Activated CD4-positive, alpha-beta T cell treated with anti-CD3 and anti-CD28 coated beads, Interleukin-2, amount 10 ng/mL, durations not matched to agents 24 days and 14 days (primary cell): ENCODE measurements at places on chromosomes 5 and 9. TPM values are rescaled to one million over a fixed set of nuclear protein-coding genes. Genes with fewer than 3 reads are reported as not detected.
A peak's percentile ranks its signal among the peaks of the same experiment; 100 is the strongest.

- peaks cover 4% of the 10 kb centered on the region for H3K27me3 ChIP-seq
- no peaks in the 10 kb centered on the region for H3K4me1 ChIP-seq
- H3K36me3 ChIP-seq, result no peaks in the 10 kb centered on the region
- peak; percentile 60 for DNase-seq
- H3K27ac ChIP-seq, result no peak overlapping the region
Observed at GRCh38 chr5:136062366-136063274, 33.8 kb downstream of the TGFBI start.

GRCh38 chr5:2166306-2166978 lies 283.7 kb upstream of the IRX4 start:
- no peak overlapping the region for H3K4me3 ChIP-seq
- H3K4me1 ChIP-seq, result no peaks in the 10 kb centered on the region
- H3K27me3 ChIP-seq, result no peaks in the 10 kb centered on the region
- H3K27ac ChIP-seq, result no peak overlapping the region

- no peaks in the 10 kb centered on the region for H3K27me3 ChIP-seq
- H3K4me3 ChIP-seq, result no peak overlapping the region
- no peak overlapping the region for H3K27ac ChIP-seq
- no peaks in the 10 kb centered on the region for H3K36me3 ChIP-seq
- peaks cover 1% of the 10 kb centered on the region for H3K4me1 ChIP-seq
- DNase-seq, result no peak
Observed at GRCh38 chr5:174384509-174384947, 339.0 kb downstream of the NSG2 start.

DNA sequence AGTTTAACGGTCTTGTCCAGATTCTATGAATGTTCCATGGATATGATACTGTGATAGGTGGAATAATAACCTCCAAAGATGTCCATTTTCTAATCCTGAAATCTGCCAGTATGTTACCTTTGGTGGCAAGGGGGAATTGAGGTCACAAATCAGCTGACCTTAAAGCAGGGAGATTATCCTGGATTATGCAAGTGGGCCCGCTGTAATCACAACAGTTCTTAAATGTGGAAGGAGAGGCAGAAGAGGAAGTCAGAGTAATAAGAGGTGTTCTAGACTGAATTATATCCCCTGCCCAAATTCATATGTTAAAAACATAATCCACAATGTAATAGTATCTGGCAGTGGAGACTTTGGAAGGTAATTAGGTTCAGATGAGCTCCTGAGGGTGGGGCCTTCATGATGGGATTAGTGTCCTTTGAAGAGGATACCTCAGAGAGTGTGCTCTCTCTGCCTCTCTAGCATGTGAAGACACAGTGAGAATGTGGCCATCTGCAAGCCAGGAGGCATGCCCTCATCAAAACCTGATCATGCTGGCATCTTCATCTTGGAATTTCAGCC lies 47.6 kb upstream of the ZFAND5 start:
- H3K36me3 ChIP-seq, result no peaks in the 10 kb centered on the region
- peak; percentile 32 for DNase-seq
- H3K27me3 ChIP-seq, result no peaks in the 10 kb centered on the region
- H3K27ac ChIP-seq, result no peak overlapping the region

DNA sequence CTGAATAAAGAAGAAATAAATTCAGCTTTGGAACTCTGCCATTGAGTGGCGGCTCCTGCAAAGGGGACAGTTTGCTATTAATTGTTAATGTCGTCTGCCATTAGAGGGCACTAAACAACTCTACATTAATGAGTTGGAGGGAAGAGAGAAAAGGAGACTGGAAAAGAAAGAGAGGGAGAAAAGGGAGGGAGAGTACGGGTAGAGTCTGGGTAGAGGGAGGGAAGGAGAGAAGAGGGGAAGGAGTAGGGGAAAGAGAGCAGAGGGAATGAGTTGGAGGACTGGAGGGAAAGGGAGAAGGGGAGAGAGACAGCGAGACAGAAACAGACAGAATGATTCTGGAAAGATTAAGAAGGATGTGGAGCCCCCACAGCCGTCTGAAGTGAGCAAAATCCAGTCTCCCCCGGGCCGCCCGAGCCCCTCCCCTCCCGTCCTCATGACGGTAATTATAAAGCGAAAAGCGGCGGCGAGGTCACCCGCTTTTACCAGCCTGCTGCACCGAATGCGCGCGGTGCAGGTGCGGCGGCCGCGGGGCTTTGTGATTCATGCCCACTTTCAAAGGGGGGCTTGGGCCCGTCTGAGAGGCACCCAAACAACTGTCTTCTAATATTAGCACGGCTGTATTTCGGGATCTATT lies 1.9 kb upstream of the FST start:
- H3K36me3 ChIP-seq, result no peaks in the 10 kb centered on the region
- no peak overlapping the region for H3K27ac ChIP-seq
- peaks cover 30% of the 10 kb centered on the region for H3K4me1 ChIP-seq
- DNase-seq, result peak; percentile 68

DNA sequence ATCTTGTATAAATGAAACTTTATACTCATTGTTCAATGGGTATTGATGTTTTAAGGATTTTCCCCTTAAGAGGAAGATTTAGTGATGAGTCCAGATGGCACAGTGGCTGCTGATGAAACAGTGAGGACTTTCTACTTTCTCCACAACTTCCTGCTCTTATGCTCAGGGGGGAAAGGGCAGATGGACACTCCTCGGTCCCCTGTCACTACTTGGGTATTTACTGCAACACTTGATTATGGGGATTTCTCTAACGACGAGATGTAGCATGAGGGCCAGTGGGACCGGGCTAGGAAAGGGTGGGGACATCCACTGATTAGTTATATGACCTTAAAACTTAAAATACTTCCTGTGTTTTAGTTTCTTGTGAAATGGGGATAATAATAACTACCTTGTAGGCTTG lies 146.1 kb upstream of the HMHB1 start:
- H3K27me3 ChIP-seq, result peaks cover 9% of the 10 kb centered on the region
- no peaks in the 10 kb centered on the region for H3K4me1 ChIP-seq
- no peaks in the 10 kb centered on the region for H3K36me3 ChIP-seq
- no peak overlapping the region for H3K4me3 ChIP-seq
- DNase-seq, result no peak

- no peaks in the 10 kb centered on the region for H3K36me3 ChIP-seq
- no peak for DNase-seq
- H3K27me3 ChIP-seq, result no peaks in the 10 kb centered on the region
- no peaks in the 10 kb centered on the region for H3K4me1 ChIP-seq
- H3K4me3 ChIP-seq, result no peak overlapping the region
Observed at GRCh38 chr5:53969176-53969730, 341.1 kb downstream of the ARL15 start.

DNA sequence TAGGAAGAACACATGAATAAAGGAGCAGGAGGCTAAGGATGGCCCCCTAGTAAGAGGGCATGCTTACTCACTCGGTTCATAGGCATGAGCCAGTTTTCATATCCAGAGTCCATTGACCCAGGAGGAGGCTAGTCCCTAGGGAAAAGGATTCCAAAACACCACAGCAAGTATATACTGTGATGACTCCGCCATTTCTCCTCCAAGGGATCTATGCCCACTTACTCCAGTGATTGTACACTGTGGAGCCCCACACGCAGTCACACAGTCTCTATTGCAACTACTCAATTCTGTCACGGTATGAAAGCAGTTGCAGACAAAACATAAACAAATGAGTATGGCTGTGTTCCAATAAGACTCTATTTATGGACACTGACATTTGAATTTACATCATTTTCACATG lies 117.7 kb upstream of the ALDH1B1 start:
- no peaks in the 10 kb centered on the region for H3K36me3 ChIP-seq
- H3K4me3 ChIP-seq, result no peak overlapping the region
- peaks cover 15% of the 10 kb centered on the region for H3K4me1 ChIP-seq
- H3K27me3 ChIP-seq, result no peaks in the 10 kb centered on the region
- no peak for DNase-seq
- H3K27ac ChIP-seq, result no peak overlapping the region

GRCh38 chr9:34499076-34499475 lies 23.7 kb downstream of the ENHO start:
- peaks cover 6% of the 10 kb centered on the region for H3K4me1 ChIP-seq
- H3K27ac ChIP-seq, result no peak overlapping the region
- H3K36me3 ChIP-seq, result no peaks in the 10 kb centered on the region
- no peak for DNase-seq
- H3K27me3 ChIP-seq, result peaks cover 17% of the 10 kb centered on the region

- peaks cover 2% of the 10 kb centered on the region for H3K27me3 ChIP-seq
- DNase-seq, result no peak
- peaks cover 3% of the 10 kb centered on the region for H3K4me1 ChIP-seq
- H3K4me3 ChIP-seq, result no peak overlapping the region
- H3K36me3 ChIP-seq, result no peaks in the 10 kb centered on the region
Observed at GRCh38 chr9:35854091-35854762, 16.0 kb downstream of the OR13J1 start.

- H3K27me3 ChIP-seq, result no peaks in the 10 kb centered on the region
- H3K27ac ChIP-seq, result no peak overlapping the region
- peaks cover 12% of the 10 kb centered on the region for H3K4me1 ChIP-seq
- no peak overlapping the region for H3K4me3 ChIP-seq
- peaks cover 56% of the 10 kb centered on the region for H3K36me3 ChIP-seq
Observed at GRCh38 chr5:41763081-41763480, 107.1 kb downstream of the OXCT1 start.

- no peak for DNase-seq
- H3K36me3 ChIP-seq, result no peaks in the 10 kb centered on the region
- H3K27ac ChIP-seq, result no peak overlapping the region
- peaks cover 2% of the 10 kb centered on the region for H3K4me1 ChIP-seq
Observed at GRCh38 chr9:2465921-2466460, 155.6 kb upstream of the VLDLR start.

- H3K36me3 ChIP-seq, result no peaks in the 10 kb centered on the region
- no peak overlapping the region for H3K27ac ChIP-seq
- H3K4me1 ChIP-seq, result no peaks in the 10 kb centered on the region
Observed at GRCh38 chr5:173751266-173751600, 134.8 kb upstream of the BOD1 start.

Gene TLX3
- total RNA-seq, result not detected in 2 replicates

Gene GFI1B
- not detected in 2 replicates for total RNA-seq

Gene SPINK13
- not detected in 2 replicates for total RNA-seq

Gene EFNA5
- not detected in 2 replicates for total RNA-seq
